ENCODE measurements at places on chromosomes 13 and 19. TPM values are rescaled to one million over a fixed set of nuclear protein-coding genes. Genes with fewer than 3 reads are reported as not detected.

The ZNF570 gene
- total RNA-seq: 2.2 TPM

The PRMT1 gene
- 66.5 TPM for total RNA-seq

The NLRP9 gene
- not detected for total RNA-seq

The LMO7 gene
- total RNA-seq: 173 TPM

- DNase-seq: no peak
These were observed 16.9 kb downstream of the MED26 start for GRCh38 chr19:16611121-16611520.

DNA sequence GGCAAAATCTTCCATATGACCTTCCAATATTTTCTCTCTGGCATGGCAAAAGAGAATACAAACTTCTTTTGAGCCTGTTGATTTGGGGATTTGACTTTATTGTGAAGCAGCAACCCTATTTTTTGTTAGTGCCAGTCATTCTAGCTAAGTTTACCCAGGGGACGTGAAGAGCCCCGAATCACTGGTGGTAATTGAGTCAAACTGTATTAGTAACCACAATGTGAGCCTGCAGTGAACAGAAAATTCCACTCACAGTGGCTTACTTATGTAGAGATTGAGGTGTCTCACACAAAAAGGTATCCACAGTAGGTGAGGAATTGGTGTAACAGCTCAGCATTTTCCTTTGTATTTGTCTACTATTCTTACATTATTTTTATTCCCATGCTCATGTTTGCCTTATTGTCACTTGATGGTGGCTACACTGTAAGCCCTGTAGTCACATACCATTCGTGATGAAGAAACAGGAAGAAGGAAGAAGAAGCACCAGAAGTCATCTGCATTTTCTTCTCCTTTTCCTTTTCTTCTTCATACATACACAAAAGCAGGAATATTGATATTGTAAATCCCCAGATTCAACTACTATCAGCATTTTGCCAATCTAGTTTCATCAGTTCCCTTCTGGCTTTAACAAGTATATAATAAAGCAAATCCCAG lies 33.3 kb upstream of the MYCBP2 start:
- no peak for DNase-seq

GRCh38 chr13:95111608-95112007 lies 189.6 kb downstream of the ABCC4 start:
- no peak for DNase-seq

GRCh38 chr19:383922-384798 lies 24.8 kb downstream of the C2CD4C start:
- no peak for DNase-seq

The AMER2 gene
- 0.14 TPM for total RNA-seq

The PSG6 gene
- total RNA-seq: not detected

The SCAMP4 gene
- total RNA-seq: 99.2 TPM

The BIVM gene
- 24.0 TPM for total RNA-seq

GRCh38 chr19:4870025-4870700 lies 2.7 kb upstream of the PLIN3 start:
- DNase-seq: peak; percentile 65

GRCh38 chr13:94632226-94632980 lies 30.7 kb downstream of the GPR180 start:
- DNase-seq: no peak

- DNase-seq: no peak
These were observed 35.6 kb upstream of the ZNF599 start for GRCh38 chr19:34808566-34808965.

- DNase-seq: no peak
These were observed 12.4 kb downstream of the ZNF780A start for GRCh38 chr19:40078377-40078776.

GRCh38 chr19:6402058-6402457 lies 9.1 kb upstream of the GTF2F1 start:
- DNase-seq: no peak

The PLIN4 gene
- 8.9 TPM for total RNA-seq

The DLL3 gene
- not detected for total RNA-seq

GRCh38 chr13:26280822-26281221 lies 26.9 kb downstream of the CDK8 start:
- DNase-seq: no peak

The PCP2 gene
- total RNA-seq: 14.2 TPM

DNA sequence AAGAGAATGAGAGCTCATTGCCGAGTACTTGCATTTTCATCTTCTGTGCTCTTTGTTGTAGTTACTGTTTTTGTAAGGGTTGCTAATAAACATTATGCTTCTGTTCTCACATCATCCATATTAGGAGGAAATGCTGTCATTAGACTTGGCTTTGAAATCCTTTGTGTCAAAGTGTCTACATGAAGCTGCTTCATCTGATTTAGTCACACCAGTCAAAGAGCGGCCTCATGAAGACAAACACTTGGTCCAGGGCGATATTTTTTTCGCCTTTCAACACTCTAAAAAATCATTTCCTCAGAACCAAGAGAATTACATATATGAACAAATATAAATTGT lies 105.0 kb downstream of the SPRY2 start:
- no peak for DNase-seq

The POP4 gene
- 18.3 TPM for total RNA-seq

The FFAR1 gene
- not detected for total RNA-seq

- DNase-seq: no peak
These were observed 151.6 kb downstream of the B3GLCT start for GRCh38 chr13:31351376-31351775.

DNA sequence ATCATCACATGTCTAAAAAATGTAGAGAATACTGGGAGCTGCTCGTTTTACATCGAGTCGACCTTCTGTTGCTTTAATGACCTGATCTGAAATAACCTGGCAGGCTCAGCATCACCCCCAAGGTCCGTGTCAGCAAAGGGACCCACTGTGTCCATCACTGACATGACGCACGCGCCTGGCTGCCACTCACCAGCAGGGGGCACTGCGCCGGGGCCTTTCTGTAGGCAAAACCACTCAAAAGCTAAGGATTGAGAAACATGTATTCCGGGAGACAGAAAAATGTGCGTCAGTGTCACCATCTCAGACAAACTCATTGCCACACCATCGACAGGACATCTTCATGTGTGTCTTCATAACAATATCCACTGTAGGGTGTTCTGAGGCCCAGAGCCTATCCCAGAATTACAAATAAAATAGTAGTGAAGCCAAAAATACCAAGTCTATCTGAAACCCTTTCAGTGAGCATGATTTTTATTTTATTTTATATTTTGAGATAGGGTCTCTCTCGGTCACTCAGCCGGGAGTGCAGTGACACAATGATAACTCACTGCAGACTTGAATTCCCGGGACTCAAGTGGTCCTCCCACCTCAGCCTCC lies 130.3 kb upstream of the LSM14A start:
- DNase-seq: peak; percentile 63

DNA sequence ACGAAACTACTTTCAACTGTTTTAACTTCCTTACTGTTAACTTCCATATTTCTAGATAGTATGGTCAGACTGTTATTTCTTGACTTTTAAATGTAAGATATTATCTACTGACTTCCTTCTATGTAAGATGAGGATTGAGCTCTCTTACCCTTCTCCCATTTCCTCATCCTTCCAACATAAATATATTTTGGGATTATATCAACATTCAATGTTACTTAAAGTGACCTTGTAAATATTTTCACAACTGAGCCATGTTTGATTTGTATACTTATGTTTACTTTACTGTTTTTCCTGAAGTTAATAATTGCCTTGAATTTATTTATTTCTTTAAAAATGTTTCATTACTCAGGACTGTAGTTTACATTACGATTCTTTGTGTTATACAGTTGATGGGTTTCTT lies 148.7 kb downstream of the ZIC5 start:
- no peak for DNase-seq

The ZNF844 gene
- 10.8 TPM for total RNA-seq

DNA sequence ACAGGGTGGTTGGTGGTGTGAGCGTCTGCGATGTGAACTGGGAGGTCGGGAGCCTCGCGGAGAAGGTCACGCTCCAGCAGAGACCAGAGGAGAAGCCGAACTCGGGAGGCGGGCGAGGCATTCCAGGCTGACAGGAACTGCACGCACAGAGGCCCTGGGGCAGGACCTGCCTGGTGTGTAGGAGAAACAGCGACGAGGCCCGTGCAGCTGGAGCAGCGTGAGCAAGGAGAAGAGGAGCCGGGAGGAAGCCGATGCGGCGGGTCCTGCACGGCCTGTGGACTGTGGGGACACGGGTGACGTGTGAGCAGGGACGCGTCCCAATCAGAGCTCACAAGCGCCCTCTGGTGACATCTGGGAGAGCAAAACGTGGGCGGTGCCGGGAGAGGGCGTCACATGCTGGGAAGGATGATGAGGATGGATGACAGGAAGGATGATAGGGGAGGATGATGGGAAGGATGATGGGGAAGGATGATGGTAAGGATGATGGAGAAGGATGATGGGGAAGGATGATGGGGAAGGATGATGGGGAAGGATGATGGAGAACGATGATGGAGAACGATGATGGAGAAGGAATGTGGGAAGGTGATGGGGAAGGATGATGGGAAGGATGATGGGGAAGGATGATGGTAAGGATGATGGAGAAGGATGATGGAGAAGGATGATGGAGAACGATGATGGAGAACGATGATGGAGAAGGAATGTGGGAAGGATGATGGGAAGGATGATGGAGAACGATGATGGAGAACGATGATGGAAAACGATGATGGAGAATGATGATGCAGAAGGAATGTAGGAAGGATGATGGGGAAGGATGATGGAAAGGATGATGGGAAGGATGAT lies 16.1 kb upstream of the MADCAM1 start:
- peak; percentile 77 for DNase-seq

GRCh38 chr19:6087074-6087571 lies 23.2 kb downstream of the RFX2 start:
- peak; percentile 53 for DNase-seq

- no peak for DNase-seq
These were observed 4.3 kb upstream of the ZNF610 start for GRCh38 chr19:52331757-52332156.

- DNase-seq: no peak
These were observed 4.9 kb upstream of the TFDP1 start for GRCh38 chr13:113579686-113580085.

The FEM1A gene
- 63.5 TPM for total RNA-seq

DNA sequence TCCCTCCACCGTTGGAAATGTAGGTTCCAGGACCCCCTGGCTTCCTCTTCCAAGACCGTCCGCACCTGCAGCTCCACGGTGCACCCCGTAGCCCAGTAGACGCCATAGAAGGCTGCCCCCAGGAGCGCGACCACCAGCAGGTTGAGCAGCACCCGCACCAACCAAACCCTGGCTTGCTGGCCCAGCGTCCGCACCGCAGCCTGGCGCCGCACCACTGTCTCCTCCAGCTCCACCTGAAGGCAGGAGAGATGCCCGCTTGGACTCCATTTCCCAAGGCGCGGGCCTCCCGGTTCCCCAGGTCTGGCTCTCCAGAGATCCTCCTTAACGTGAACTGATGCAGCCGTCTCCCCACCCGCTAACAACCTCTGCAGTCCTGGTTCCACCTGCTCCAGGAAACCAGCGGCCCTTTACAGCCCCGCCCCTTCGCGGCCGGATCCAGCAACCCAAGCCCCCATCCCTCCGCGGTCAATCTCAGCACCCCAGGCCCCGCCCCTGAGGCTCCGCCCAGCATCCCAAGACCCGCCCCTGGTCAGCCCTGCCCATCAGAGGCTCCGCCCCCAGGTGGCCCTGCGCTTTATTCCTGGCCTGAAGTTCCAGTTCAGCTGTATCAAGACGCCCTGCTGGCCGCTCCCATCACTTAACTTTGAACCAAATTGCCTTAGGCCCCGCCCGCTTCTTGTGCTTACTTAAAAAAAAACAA lies 5.0 kb upstream of the LENG1 start:
- peak; percentile 95 for DNase-seq

DNA sequence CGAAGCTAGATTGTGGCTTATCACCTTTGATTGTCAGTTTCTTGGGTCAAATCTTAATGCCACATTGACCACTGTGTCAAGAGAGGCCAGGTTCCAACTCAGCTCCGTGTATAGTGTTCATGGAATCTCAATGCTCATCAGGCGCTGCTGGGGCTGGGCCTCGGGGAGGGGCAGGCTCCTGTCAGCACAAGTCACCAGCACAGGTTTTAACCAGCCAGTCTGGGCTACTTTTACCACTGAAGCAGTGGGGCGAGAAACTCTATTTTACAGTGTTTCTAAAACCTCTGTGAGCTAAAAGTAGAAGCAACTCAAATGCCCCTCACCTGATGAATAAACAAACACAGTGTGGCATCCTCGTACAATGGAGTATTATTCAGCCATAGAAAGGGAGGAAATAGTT lies 118.7 kb upstream of the GJB6 start:
- no peak for DNase-seq

DNA sequence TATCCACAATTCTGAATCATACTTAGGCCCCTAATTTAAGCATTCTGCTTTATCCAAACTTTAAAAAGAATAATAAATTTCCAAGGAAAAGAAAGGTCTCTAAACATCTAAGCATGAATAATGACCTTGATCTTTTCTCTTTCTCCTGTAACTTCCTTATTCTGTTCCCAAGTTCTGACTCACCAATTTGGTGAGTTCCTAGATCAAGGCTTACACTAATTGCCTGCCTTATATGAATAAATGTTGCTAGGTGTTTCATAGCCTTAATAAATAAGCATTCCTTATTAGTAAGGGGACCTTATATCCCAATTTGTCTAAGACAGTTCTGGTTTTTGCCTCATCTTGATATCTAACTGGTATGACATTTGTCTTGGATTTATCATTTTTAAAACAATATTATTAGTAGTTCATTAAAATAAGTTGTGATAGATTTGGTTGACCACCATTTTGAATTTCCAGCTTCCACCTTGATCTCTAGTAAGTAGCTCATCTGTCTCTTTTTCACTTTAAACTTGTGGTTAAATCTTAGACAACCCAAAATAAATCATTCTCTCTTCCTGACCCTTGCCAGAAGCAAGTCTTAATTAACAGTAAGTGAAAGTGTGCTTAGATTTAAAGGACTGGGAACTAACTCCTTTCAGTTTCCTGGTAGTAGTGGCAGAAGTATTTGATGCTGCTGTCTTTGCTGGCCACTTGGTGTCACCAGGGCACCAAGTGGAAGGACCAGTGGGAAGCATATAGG lies 121.2 kb upstream of the MLNR start:
- no peak for DNase-seq

DNA sequence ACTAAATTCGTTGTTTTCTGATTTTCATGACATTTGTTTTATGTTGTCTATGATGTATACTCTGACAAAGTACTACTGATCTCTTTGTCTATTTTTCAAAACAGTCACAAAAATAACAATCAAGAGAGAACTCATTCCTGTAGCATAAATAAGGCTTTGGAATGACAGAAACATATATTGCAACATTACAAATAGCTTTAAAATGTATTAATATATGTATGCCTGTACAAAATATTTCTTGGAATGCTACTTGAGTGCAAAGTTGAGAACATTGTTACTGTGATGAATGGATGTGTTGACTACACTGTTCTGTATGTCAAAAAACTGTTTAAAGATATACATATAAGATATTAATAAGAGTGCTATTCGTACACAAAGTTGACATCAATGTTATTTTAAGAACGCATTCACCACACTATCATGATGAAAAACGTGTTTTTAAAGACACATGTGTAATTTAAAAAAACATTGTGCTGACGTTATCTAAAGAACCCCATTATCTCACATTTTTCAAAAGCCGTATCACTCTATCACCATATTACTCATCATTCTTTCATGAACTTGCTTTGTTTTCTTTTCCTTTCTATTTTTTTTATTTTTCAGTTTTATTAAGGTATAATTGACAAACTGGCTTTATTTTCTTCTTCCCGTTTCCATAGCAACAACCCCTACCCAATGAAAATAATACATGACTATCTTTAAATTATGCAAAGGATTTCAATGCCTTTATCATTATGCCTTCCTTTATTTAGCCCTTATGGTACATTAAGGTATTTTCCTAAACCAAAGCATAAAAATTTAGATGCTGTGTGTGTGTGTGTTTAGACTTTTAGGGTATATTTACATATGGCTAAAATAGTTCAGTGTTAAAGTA lies 918.8 kb downstream of the SLITRK1 start:
- DNase-seq: no peak

All from transverse colon (tissue), 4 donors.